Retina (tissue), 1 donor: ENCODE measurements at places on chromosomes 7 and 10.

- DNase-seq, result no peak
These were observed 20.8 kb downstream of the SFTPD start for GRCh38 chr10:79928028-79928583.

GRCh38 chr10:61097026-61097425 is 153.0 kb upstream of the RHOBTB1 start:
- DNase-seq, result no peak

- no peak for DNase-seq
These were observed 37.3 kb downstream of the SHH start for GRCh38 chr7:155774947-155775346.

- DNase-seq, result no peak
These were observed 6.9 kb upstream of the TNS3 start for GRCh38 chr7:47588704-47589225.

GRCh38 chr10:73910401-73910763 is 550 bp upstream of the PLAU start:
- DNase-seq, result no peak

DNA sequence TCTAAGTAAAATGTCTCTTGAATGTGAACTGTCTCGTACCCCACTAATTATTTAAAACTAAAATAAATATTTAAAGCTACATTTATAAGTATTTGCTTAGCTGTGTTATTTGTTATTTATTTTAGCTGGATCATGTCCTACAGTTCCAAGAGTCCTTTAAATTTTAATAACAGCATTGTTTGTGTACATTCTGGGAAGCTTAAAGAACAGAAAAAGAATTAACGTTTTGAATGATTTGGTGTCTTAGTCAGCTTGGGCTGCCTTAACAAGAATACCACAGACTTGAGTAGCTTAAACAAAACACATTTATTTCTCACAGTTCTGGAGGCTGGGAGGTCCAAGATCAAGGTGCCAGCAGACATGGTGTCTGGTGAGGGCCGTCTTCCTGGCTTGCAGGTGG is 107.4 kb downstream of the ITIH5 start:
- no peak for DNase-seq

- DNase-seq, result no peak
These were observed 214.2 kb upstream of the ADO start for GRCh38 chr10:62590306-62590705.

DNA sequence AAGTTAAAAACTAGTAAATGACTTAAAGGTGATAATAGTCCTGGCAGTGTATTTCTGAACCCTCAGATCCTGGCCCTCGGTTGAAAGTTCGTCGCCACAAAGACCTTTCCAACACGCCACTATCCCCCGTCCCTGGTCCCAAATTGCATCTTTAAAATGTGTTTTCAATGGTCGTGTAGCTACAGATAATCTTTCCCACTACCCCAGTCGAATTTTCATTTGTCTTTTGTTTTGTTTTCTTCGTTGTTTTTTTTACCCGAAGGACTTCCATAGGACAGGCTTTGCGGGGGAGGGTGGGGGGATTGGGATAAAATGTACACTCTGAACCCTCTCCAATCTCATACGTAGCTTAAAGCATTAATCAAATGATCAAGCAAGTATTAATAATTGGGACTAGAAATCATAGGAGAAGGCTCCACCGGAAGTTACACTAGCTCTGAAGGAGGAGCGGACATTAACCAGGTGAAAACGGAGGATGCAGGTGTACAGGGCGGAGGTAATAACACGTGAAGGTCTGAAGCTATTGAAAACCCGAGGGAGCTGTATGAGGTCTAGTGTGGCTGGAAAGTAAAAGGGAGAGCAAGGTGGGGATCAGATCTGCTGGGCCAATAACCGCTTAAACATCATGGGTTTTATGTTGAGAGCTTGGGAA is 32.8 kb upstream of the PHF14 start:
- DNase-seq, result no peak

DNA sequence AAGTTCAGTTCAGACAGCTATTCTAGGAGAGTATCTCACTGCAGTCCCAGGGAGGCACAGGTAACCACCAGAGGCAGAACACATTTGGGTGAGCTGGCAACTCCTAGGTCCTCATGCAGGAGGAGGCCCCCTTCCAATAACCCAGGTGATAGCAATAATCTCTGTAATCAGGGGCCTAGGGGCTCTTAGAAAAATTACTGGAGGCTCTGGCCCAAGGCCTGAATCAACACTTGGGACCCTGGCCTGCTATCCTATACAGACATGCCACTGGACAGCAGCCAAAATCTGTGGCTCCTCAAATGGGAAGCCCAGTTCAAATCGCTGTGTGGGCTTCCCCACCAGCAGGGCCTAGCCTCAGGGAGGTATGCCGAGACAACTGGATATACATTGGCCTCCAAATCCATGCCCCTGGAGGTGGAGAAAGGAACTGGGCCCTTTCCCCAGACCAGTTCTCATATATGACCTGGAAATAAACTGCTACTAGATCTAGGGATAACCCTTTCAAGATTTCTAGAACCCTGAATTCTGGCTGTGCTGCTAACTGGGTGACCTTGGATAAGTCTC is 1.6 kb downstream of the AVPI1 start:
- no peak for DNase-seq

DNA sequence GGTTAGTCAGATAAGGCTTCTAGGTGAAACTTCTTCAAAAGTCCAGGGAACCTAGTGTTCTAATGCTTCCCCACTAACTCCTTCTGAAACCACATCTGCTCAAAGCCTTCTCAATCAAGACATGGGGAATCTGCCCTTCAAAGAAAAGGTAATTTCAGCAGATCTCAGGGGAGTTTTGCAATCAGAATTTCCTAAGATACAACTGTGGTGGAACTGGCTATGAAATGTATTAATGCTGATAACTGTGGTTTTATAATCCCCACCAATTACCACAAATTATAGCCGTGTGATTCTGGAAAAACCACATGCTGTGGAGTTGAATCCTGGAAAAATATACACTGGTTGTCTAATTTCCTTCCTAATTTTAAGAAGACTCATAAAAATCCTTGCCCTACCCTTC is 233.8 kb downstream of the SORCS1 start:
- DNase-seq, result no peak

DNA sequence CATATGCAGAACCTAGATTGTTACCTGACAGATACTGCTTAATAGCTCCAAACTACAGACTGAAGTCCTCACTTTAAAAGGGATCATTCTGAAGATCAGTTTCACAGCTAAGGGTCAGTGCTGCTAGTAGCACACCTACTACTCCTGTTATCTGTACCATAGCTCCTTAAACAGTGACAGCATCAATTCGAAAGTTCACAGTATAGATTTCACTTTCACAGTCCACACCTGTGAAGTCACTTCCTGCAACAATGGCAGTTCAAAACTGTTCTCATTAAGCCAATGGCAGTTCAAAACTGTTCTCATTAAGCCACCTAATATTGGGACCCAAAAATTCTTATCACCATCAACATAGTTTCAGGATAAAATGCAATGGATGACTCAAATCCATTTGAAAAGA is 10.7 kb upstream of the FHIP2A start:
- no peak for DNase-seq

- DNase-seq, result no peak
These were observed 234.4 kb downstream of the ANK3 start for GRCh38 chr10:60155099-60155877.
